COLO829 (cell line): ENCODE measurements at places on chromosomes 13 and 19.

- DNase-seq, result no peak
Observed at GRCh38 chr13:23851106-23851505, 38.1 kb downstream of the MIPEP start.

DNA sequence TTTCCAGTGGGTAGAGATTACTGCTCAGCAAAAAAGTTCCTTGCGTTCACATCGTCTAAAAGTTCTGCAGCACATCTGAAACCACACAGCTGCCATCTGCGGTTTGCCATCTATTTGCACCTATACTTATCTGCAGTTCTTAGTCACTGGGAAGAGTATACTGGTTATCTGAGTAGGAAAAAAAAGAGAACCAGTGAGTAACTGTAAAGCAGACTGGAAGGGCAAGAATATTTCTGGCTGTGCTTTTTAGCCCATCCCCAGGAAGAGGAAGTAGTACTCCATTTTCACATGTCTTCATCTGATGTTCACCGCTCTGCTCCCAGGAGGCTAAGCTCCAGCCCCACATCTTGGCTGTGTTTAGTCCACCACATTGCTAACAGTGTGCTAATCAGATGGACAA, 35.6 kb downstream of the EFNB2 start:
- no peak for DNase-seq

GRCh38 chr13:44259045-44260027, 114.3 kb upstream of the SERP2 start:
- no peak for DNase-seq

- DNase-seq, result no peak
Observed at GRCh38 chr13:30325668-30326067, 18.3 kb upstream of the KATNAL1 start.

- DNase-seq, result no peak
Observed at GRCh38 chr19:339262-339887, 5.2 kb downstream of the MIER2 start.

GRCh38 chr19:47762615-47763308, 15.7 kb upstream of the SELENOW start:
- no peak for DNase-seq

GRCh38 chr13:40651866-40652587, 14.4 kb downstream of the FOXO1 start:
- DNase-seq, result no peak

GRCh38 chr13:49353908-49354307, 90.0 kb downstream of the CAB39L start:
- DNase-seq, result no peak
